ENCODE measurements at places on chromosomes 16 and 17.

DNA sequence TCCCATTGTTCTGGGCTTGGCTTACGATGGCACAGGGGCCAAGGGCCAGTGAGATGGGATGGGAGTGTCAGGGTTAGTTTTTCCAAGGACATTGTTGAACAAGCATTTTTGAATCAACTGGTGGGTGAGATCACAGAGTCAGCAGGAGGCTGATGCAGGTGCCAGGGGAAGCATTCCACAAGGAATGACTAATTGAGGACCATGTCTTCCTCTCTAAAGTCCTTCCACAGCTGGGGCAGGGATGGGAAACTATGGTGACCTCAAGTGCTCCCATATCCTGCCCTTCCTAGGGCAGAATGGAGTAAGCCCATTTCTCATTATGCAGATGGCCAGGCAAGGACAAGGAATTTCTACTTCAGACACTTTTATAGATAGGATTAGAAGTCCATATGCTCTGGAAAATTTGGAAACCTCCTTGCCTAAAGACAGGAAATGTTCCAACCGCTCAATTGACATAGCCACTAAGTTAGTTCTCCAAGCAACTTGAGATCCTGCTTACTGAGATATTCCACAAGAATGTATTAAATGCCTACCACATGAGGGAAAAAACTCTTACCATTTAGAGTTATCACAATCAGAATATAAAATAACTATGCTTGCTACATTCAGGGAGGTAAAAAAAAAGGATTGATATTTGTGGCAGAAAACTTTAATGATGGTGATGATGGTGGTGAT, 21.2 kb upstream of the ENGASE start:
- no peak for DNase-seq

GRCh38 chr17:43988301-43988700, 16.1 kb upstream of the NAGS start:
- DNase-seq: no peak

DNA sequence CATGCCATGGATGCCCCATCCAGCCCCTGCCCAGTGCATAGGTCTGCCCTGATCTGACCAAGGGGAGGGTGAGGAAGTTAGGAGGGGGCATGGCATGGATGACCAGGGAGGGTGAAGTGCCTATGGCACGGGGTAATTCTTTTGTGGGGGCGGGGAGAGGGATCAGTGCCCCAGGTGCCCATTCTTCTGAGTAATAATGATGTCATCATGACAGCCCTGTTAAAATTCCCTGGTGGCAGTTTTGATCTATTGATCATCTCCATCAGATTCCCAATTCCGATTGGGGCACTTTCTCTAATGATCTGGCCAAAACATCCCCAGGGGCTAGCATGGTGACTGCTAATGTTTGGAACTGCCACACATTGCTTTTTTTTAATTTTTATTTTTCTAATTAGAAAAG, 392.2 kb downstream of the UTP18 start:
- no peak for DNase-seq

GRCh38 chr16:31561426-31562233, 33.9 kb downstream of the AHSP start:
- DNase-seq: peak; percentile 45

DNA sequence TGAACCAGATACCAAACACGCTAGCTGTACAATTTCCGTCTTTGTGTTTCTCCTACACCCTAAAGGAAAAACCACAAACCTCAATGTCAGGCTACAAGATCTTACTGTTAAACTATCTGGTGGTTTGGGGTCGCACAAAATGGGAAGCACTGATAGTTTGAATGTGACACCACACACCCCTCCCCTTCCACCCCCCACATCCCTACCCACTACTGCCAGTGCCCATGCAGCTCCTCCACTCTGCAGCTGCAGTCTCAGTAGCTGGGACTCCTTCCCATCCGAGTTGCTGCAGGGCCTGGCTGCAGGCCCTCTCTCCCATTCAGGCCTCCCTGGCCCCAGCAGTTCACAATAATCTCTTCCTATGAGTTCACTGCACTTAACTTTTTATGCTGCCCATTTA, 18.4 kb downstream of the TRAP1 start:
- DNase-seq: no peak

- DNase-seq: no peak
These were observed 16.3 kb downstream of the ANKFY1 start for GRCh38 chr17:4247361-4247970.

DNA sequence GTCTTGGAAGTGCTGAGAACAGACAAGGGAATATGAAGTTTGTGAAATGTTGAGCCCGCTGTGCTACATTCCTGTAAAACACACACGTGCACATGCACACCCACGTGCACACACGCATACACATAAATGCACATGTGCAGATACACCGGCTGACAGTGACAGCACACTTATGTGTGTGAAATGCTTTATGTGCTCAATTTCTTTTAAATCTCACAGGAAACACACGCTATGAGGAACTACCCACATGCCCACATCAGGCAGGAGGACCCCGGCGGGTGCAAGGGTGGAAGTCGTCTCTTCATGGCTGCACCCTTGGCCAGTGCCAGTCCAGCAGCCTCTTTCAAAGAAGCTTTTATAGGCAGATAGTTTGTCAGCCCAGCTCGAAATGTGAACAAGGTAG, 561 bp upstream of the WFDC1 start:
- no peak for DNase-seq

DNA sequence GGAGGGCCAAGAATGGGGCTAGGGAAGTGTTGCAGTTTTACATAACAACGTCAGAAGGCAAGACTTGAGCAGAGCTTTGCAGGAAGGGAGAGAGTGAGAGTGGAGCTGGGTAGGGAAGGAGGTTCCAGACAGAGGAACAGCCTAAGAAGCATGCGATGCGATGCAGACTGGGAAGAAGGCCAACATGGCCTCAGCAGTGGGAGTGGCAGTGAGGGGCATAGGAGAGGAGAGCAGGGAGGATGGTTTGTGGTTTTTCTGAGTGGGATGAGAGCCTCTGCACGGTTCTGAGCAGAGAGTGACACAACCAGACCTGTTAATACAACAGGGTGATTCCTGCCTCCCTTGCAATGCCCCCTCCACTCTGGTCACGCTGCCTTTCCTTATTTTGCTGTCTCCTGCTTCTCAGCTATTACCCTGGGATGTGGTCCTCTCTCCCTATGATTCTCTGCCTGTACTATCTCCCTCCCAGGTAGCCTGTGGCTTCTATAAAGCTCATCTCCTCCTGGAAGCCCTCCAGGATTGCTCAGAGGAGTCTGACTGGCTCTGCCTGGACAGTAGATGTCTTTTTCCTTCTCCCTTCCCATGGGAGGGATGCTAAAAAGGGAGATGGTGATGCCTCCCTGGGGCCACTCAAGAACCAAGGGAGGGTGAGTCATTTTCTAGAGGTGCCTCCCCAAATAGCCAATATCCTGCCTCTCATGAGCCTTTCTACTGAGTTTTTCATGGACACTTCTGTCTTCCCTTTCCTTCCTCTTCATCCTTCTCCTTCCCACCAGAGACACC, 38.7 kb upstream of the NGFR start:
- peak; percentile 65 for DNase-seq

GRCh38 chr16:69709456-69710084, 16.8 kb downstream of the NQO1 start:
- DNase-seq: peak; percentile 30

GRCh38 chr16:47492428-47493377, 31.6 kb downstream of the PHKB start:
- no peak for DNase-seq

DNA sequence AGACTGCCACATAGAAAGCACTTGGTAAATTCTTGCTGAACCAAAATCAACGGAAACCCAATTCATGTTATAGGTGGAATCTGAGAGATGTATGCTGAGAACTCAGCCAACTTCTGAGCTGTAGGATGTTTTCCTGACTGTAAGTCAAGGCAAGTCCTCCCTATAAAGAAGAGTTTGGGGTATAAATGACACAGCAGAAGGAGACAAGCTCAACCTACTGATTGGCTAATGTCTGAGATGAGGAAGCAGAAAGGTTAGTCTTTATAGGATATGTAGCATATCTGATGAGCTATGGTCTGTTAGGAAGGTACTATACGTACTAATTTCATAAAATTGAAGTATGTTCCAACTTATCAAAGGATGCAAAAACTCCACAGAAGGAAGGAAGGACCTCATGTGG, 99.5 kb downstream of the XYLT1 start:
- no peak for DNase-seq

DNA sequence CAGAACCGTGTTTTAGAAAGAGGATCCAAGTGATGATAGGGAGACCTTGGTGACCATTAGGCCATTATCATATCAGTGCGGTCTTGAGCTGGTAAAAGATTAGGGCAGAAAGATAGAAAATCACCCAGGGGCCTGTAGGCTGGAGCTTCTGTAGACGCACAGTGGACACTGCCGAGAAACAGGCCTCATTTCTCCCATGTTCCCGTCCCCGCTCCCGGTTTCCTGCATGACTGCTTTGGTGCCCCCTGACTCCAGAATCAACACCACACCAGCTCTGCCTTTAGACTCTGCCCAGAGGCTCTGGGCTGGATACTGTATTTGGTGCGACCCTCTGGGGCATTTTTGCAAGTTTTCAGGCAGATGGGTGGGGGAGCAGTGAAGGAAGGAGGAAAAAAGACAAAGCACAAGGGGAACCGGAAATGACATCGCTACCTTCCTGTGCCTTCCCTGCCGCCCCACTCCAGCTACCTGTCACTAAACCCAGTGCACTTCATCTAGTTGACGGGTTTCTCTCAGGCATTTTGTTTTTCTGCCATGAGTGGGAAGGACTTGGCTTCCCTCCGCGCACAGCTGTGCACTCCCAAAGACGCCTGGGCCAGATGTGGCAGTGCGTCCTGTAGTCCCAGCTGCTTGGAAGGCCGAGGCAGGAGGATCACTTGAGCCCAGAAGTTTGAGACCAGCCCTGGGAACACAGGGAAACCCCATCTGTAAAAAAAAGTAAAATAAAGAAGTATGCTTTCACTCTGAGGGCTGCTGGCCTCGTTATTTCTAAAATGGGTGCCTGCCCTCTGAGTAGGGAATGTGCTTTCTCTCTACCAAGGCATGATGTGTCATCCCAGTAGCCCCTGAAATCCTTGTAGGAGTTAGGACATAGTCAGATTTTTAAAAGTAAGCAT, 214.1 kb downstream of the RPTOR start:
- DNase-seq: peak; percentile 18

DNA sequence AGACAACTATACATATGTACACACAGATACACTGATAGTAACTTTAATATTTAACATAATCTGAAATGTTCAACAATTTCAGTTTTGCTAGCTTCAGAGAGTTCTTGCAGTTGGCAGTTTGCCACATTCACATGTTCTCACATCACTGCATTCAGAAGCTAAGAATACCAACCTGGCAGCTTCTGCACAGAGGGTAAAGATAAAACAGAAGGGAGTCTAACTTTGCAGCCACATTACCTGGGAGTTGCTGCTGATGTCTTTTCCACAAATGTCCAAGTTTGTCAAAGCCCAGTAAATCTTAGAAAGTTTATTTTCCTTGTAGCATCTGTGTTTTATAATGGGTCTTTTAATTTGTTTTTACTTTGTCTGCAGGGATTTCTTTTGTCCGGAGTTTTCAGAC, 332.0 kb downstream of the BCAS3 start:
- DNase-seq: no peak

GRCh38 chr17:68019675-68020408, 15.7 kb upstream of the KPNA2 start:
- peak; percentile 93 for DNase-seq

DNA sequence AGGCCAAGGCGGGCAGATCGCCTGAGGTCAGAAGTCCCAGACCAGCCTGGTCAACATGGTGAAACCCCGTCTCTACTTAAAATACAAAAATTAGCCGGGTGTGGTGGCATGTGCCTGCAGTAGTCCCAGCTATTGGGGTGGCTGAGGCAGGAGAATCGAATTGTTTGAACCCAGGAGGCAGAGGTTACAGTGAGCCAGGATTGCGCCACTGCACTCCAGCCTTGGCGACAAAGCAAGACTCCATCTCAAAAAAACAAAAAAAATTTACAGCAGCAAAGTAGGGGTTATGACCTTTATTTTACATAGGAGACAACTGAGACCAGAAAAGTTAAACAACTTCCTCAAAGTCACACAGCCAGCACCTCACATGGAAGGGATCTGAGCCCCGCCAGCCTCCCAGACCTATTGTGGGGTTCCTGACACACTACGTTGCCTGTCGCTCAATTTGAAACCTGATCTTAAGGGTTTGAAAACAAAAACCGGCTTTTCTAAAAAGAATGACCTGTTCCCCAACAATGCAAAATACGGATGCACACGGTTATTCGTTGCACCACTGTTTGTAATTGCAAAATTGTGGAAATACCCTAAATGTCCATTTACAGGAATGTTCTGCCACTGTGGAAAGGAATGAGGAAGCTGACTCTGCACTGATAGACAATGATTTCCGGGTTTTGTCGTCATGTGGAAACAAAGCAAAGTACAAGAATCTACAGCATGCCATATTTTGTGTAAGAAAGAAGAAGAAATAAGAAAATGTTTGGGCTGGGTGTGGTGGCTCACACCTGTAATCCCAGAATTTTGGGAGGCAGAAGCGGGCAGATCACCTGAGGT, 77.2 kb downstream of the CNGB1 start:
- DNase-seq: peak; percentile 34

GRCh38 chr17:17750881-17751280, 69.6 kb downstream of the RAI1 start:
- no peak for DNase-seq

DNA sequence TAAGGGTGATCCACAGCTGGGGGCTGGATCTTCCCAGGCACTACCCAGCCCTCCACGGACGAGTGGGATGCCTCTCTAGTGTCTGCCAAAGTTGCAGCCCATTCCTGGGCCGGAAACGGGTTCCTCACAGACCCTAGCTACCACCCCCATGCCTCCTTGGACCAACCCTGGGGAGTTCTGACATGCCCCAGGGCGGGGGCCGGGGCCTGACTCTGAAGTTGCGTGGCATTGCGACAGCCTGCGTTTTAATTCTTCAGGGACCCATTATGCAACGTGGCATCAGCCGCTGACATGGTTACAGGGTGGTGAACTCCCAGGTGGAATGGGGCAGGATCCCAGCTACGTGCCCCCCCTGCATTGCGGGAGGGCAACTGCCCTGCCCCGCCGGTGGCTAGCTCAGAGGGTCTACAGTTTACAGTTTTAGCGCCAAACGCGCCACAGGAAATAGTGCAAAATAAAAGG, 2.7 kb downstream of the CBX4 start:
- DNase-seq: no peak

DNA sequence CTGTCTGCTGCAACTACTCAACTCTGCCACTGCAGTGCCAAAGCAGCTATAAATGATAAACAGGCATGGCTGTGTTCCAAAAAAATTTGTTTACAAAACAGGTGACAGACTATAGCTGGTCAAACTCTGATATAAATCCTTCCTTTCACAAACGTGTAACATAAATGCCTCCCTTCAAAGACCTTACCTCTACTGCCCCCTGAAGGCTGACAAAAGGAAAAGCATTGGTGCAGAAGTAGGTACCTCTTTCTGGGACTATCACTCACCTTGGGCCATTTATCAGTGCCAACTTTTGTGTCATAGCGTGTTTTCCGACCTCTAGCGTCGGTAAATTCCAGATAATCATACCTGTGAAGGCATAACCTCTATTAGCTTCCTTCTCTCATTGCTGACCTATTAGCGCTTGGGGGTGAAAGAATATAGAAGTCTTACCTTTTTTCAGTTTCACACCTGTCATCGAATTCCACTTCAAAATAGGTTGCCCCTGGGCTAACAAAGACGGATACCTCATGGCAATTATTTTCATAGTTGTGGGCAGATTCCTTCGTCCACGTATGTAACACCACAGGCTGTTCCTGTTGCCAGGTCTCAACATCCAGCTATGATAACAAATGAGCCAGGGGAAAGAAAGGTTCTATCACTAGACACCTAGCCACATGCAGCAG, 67.9 kb downstream of the ZZEF1 start:
- DNase-seq: no peak

- DNase-seq: no peak
These were observed 832 bp upstream of the SRRM2 start for GRCh38 chr16:2751577-2752034.

GRCh38 chr17:32568705-32569104, 81.9 kb downstream of the CDK5R1 start:
- DNase-seq: no peak

Measured in skin of body (tissue), 3 donors.